ENCODE measurements at places on chromosomes 4 and X.

- DNase-seq = no peak
Observed at GRCh38 chrX:113019958-113020357, 179.3 kb upstream of the AMOT start.

GRCh38 chrX:136865270-136866158 is 15.0 kb downstream of the RBMX start:
- DNase-seq = no peak

GRCh38 chr4:14853176-14853943 is 148.9 kb upstream of the CPEB2 start:
- DNase-seq = no peak

DNA sequence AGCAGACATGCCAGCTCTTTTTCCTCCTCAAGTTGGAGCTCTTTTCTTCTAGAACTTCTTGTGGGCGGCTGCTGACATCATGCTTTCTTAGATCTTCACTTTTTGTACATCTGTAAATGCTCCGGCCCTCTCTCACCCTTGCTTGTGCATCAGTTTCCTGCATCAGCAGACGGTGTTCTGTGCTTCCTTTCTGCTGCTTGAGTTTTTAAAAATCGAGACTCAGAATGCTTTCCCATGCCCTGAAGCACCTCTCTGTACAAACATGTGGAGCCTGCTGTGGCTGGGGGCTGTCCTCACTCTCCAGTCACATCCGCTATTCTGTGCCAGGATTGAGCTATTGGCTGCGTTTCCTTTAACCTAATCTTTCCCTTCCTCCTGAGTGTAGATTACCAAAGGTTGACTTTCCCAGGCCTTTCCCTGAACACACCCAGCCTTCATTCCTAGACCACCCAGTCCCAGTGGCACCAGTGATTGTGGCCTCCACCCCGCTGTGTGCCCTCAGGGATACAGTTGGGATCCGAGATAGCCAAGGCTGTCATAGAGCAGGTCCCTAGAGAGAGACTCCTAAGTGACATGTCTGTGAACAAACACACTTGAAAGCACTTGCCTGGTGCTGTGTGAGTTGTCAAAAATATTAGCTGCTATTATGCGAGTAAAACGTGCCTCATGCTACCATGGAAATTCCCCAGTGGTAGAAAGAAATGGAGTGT is 41.9 kb downstream of the TNIP2 start:
- no peak for DNase-seq

DNA sequence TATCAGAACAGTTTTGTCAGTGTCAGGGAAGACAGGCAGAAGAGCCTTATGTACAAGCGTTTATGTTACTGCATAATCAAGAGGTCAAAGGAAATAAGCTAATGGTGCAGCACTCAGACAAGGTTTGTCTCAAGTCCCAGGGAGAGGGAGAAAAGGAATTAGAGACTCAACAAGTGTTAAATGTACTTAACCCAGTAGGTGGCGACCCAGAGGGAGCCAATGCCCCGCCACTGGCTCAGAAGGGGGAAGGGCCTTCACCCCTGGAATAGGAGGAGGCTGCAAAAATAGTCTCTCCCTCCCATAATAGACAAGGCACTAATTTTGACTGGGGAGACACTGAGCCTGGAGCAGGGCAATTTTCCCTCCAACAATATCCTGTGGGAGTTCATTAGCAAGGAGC is 14.1 kb upstream of the PAPSS1 start:
- DNase-seq = peak; percentile 57

DNA sequence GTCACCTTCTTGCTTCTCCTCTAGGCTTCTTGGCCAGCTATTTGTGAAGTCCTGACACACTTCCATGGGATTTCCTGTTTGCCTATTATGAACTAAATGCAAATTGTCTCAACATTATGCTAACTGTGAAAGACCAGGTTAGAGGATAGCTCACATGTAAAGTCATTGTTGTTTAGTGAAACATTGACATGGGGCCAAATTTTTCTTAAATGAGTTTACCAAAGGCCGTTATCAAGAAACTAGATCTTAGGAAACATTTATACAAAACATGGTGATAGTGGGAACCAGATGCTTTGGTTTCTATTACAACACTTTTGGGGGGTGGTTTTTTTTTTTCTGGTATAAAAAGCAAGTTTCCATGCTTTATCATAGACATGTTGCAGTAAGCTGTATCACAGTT is 466.8 kb upstream of the FAM241A start:
- DNase-seq = peak; percentile 34

DNA sequence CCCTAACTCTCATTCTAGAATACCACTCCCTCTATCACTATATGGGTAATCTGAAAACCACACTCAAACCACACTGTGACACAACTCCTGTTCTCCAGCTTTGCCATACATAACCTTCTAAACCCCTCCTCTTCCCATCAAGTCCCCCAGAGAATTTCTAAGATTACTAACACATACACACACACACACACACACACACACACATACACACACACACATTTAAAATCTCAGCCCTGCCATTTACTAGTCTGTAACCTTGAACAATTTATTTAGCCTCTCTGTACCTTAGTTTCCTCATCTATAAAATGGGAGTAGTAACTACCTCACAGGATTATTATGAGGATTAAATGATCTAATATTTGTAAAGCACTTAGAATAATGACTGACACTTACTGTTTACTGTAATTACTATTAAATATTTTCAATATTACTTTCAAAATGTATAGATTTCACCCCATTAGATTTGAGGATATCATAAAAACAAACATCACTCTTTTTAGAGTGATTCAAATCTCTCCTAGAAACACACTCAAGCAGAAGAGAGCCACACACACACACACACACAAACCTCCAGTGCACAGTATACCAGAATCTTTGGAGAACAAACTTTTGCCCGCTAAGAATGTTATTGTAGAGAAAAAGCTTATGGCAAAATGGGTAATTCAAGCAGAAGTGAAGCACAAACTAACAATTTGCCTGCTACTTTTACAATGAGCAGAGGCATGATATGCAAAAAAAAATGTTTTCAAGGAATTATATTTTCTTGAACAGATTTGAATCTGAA is 3.8 kb downstream of the ANKRD50 start:
- no peak for DNase-seq

- DNase-seq = no peak
Observed at GRCh38 chr4:169054879-169055278, 44.8 kb upstream of the CBR4 start.

- DNase-seq = no peak
Observed at GRCh38 chr4:57333684-57334083, 223.5 kb upstream of the IGFBP7 start.

DNA sequence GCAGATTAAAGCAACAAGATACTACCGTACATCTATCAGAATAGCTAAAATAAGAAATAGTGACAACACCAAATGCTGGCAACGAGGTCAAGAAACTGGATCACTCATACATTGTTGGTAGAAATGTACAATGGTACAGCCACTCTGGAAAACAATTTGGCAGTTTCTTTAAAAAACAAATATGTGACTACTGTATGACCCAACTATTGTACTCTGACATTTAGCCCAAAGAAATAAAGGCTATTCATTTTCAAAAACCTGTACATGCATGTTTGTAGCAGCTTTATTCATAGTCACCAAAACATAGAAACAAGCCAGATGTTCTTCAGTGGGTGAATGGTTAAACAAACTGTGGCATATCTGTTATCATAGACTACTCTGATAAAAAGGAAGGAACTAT is 8.2 kb downstream of the CLCN3 start:
- no peak for DNase-seq

- no peak for DNase-seq
Observed at GRCh38 chr4:60744767-60745166, 455.4 kb upstream of the ADGRL3 start.

GRCh38 chr4:46886711-46887110 is 22.3 kb downstream of the COX7B2 start:
- no peak for DNase-seq

DNA sequence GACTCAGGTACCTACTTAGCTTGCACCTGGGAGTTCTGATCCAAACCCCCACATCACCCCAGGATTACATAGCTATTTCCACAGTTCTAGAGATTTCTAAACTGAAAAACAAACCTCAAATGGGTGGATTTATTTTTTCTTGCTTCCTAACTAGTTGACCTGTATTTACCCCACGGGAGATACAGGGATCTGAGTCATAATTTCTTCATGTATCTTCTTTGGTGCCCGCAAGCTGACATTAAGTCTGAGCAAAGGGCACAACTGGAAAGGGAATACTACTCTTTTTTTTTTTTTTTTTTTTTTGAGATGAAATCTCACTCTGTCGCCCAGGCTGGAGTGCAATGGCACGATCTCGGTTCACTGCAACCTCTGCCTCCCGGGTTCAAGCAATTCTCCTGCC is 10.0 kb upstream of the ELOVL6 start:
- DNase-seq = no peak

DNA sequence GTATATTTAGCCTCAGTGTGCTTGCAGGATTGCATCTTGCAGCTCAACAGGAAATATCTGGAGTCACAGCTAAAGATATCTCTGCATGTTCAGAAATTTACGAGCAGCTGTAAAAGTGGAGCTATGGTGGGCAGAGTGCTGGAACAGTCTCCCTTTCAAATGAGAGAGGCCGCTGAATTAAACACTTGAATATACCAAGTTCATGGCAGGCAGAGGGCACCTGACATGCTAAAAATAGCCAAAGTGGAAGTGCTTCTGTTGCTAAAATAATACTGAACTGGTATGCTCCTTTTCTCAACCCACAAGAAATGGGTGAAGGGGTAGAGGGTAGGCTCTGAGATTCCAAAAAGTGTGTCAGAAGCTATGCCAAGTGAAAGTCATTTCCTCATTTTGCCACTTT is 98.1 kb downstream of the MGST2 start:
- no peak for DNase-seq

GRCh38 chr4:4521731-4522130 is 20.1 kb downstream of the STX18 start:
- DNase-seq = no peak

GRCh38 chr4:38145033-38145678 is 185.0 kb downstream of the PTTG2 start:
- DNase-seq = no peak

GRCh38 chr4:8225706-8226443 is 26.8 kb downstream of the SH3TC1 start:
- DNase-seq = peak; percentile 87
